ENCODE measurements at places on chromosomes 2 and 18. TPM values are rescaled to one million over a fixed set of nuclear protein-coding genes. Genes with fewer than 3 reads are reported as not detected.

- DNase-seq: no peak
These were observed 18.0 kb downstream of the FZD7 start for GRCh38 chr2:202051499-202052161.

GRCh38 chr2:85793584-85793983, 39.8 kb downstream of the ATOH8 start:
- no peak for DNase-seq

The SLC9A4 gene
- polyA plus RNA-seq: not detected

GRCh38 chr18:54130177-54130576, 94.3 kb downstream of the MBD2 start:
- DNase-seq: no peak

The LYPD1 gene
- polyA plus RNA-seq: not detected

DNA sequence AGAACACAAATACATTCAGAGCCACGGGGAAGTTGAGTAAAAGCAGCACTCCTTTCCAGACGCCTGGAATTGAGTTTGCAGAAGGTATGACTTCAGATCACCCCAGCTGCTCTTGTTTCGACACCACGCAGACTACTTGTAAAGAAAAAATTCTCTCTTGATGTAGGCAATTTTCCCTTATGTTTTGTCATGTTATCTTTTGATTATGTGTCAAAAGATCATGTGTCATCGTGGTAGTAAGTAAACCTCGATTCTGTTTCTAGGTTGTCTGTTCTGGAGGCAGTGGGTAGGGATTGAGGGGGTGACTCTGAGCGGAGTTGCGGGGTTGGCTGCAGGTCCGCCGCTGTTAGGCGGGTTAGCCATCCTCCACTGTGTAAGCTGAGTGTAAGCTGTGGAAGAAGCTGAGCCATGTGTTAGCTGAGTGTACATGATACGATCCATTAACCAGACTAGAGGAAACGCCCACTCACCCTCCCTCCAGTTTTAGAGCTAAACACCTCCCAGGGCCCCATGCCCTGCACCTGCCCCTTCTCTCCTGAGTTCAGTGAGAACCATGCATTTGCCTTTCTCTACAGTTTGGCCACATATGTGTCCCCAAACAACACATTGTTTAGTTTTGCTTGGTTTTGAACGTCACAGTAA, 181.8 kb downstream of the SNTG2 start:
- DNase-seq: no peak

DNA sequence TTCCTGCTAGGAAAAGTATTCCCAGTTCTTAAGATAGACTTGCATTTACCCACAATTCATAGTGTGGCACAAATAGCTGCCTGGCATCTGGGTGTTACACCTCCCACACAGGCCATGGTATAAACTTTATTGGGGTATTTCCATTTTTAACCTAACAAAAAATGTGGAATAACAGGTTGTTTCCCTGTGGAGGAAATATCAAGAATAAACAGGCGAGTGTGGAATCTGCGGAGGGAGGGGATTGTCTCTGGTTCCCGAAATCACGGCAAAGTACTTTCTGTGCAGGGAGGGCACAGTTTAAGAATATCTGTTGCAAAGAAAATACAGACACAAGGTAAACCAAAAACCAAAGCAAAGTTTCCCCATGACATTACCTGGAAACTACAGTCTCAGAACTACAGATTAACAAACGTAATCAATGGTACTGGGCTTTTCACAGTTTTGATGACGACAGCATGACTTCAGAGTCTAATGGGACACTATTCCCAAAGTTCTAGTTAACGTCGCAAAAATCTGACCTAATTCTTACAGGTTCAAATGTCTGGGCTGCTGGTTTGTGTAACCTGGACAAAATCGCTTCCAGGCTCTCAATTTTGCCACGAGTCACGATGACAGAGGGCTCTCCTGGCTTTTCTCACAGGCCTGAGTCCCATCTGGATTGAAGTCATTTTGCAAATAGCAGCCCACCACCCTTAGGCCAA, 1.4 kb downstream of the STARD7 start:
- DNase-seq: no peak

- DNase-seq: no peak
These were observed 19.9 kb downstream of the APCDD1 start for GRCh38 chr18:10474309-10474708.

DNA sequence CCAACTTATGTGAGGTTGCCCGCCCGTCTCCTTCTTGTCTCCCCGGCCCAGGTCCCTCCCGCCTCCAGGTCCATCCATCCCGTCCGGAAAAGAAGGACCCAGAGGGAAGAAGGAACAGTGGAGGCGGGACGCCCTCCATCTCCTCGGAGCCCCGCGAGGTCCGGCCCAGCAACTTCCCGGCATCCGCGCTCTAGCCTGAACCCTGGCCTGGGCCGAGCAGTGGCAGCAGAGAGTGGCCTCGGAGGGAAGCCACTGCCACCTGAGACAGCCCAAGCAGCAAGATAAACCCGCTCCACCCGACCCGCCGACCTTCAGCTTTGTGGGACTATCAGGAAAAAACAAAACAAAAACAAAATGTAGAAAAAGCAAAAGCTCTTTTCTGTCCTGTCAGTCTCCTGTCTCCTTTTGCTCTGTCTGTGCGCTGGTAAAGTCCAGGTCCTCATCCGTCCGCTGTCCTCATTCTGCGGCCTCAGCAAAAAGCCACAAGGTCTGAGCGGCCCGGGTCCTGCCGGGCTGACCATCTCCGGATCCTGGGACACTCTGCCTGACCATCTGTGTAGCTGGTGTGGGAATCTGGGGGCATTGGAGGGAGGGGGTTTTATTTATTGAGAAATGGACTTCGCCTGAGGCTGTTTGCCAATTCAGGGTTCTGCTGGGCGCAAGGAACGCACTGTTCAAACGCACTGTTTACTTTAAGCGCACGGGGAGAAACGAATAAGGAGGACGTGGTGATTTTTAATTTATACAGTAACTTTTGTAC, 3.1 kb downstream of the DLX1 start:
- no peak for DNase-seq

The GREB1 gene
- polyA plus RNA-seq: not detected

GRCh38 chr2:96095116-96095636, 21.2 kb downstream of the ADRA2B start:
- DNase-seq: no peak

The DAPL1 gene
- not detected for polyA plus RNA-seq

The ORMDL1 gene
- polyA plus RNA-seq: 85.1 TPM

DNA sequence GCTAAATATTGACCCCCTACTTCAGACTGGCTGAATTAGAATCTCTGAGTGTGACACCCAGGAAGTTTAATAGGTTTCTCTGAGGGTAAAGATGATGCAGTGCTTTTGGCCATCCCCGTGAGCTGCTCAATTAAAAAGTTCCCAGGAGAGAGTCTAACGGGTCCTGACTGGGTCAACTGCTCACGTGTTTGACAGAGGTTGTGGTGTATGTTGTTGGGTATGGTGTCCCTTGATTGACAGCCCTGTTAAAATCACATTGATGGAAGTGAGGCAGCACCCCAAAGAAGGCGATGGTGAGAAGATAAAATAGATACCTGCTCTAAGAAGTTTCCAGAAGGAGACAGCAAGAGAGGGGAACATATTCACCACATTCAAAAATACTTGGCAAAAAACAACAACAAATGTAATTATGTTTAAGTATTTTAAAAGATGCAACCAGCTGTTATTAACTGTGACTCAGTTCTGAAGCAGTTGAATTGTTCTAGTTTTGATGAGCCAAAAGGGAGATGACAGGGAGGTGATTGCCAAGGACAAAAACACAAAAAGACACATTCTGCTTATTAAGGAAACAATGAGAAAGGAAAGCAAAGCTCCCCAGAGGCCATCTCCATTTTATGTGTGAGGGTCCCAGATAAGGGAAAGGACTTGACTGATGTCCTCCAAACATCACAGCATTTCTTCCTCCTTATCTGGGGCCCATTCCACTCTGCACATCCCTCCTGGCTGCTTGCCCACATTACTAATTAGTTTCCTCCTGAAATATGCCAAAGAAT, 11.5 kb upstream of the GMCL1 start:
- DNase-seq: no peak

The SOCS6 gene
- polyA plus RNA-seq: 0.52 TPM

GRCh38 chr2:176109192-176109901, 2.3 kb downstream of the HOXD11 start:
- no peak for DNase-seq

GRCh38 chr2:133265432-133265949, 302.8 kb downstream of the NCKAP5 start:
- no peak for DNase-seq

DNA sequence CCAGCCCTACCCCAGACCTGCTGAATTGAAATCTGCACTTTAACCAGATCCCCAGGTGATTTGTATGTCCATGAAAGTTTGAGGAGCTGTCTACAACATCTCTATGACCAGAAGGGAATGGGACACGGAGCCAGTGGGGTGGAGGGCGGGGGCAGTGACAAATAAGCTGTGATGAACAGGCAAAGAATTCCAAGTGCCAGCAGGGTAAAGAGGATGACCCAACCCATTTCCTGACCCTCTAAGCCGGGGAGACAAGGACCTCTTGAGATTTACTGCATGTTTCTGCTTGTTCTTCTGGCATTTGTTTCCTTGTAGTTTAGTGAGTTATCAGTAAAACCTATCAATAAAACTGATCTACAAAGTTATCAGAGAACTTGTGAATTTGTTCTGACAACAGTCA, 8.7 kb downstream of the TET3 start:
- DNase-seq: no peak

DNA sequence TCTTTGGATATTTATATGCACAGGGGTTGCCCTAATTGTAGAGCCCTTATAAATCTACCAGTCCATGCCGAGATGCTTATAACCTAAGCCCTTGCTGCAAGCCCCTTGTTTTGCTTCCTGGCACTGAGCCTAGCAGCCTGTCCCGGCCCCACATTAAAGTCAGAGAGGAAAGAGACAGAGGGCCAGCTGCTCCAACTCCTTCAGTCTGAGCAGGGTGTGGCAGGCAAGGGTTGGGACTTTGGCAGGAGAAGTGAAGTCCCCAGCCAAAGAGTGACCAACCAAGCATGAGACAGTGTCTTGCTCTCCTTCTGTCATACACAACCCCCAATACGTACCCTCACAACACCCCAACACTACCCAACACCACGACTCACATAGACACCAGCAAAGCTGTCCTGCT, 54.7 kb upstream of the FZD7 start:
- DNase-seq: no peak

The GPR35 gene
- 1.0 TPM for polyA plus RNA-seq

The MROH2A gene
- polyA plus RNA-seq: not detected

The KCNF1 gene
- polyA plus RNA-seq: not detected

The MC5R gene
- not detected for polyA plus RNA-seq

The ALK gene
- not detected for polyA plus RNA-seq

- no peak for DNase-seq
These were observed 668 bp upstream of the ANKRD12 start for GRCh38 chr18:9135912-9136314.

DNA sequence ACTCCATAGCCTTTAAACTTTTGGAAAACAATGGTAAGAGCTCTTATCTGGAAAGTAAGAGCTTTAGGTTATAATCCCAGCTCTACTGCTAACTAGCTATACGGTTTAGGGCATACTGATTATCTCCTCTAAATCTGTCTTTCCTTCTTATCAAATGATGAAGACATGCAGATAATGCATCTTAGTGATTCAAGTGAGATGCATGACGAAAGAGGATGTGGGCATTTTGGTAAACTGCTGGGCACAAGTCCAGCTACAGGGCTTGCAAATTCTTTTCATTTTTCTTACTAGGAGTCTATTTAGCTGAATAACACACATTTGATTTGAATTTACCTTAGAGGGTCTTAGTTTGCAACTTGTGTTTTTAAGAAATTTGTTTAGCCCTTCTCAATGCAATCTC, 1604.8 kb upstream of the ZEB2 start:
- DNase-seq: no peak

The SERPINB7 gene
- not detected for polyA plus RNA-seq

GRCh38 chr2:20469595-20469994, 22.7 kb downstream of the RHOB start:
- no peak for DNase-seq

- DNase-seq: no peak
These were observed 45.6 kb downstream of the PDE1A start for GRCh38 chr2:182381225-182381624.

The TRIM43 gene
- not detected for polyA plus RNA-seq

- no peak for DNase-seq
These were observed 238.7 kb downstream of the SH3RF3 start for GRCh38 chr2:109367683-109368082.

The GPR55 gene
- 1.5 TPM for polyA plus RNA-seq

GRCh38 chr2:46351750-46352138, 54.5 kb downstream of the EPAS1 start:
- DNase-seq: peak; percentile 82

DNA sequence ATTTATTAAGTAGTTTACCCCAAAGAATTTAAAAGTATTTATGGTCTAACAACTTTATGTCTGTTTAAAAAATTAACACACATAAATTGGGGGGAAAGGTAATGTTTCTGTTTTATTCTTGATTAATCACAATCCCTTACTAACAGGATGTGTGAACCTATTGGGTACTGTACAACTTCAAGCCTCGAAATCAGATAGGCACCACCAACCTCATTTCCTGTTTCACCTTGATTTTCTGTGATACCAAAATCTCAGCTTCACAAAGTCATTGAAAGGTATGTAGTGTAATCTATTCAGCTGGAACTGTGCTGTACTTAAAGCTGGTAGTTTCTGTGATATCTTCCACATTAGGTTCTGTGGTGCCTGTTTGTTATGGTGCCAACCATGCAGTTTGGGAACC, 4.0 kb downstream of the RNMT start:
- DNase-seq: peak; percentile 32

The TOGARAM2 gene
- 0.58 TPM for polyA plus RNA-seq

- no peak for DNase-seq
These were observed 58.8 kb upstream of the SIX2 start for GRCh38 chr2:45067859-45068570.

DNA sequence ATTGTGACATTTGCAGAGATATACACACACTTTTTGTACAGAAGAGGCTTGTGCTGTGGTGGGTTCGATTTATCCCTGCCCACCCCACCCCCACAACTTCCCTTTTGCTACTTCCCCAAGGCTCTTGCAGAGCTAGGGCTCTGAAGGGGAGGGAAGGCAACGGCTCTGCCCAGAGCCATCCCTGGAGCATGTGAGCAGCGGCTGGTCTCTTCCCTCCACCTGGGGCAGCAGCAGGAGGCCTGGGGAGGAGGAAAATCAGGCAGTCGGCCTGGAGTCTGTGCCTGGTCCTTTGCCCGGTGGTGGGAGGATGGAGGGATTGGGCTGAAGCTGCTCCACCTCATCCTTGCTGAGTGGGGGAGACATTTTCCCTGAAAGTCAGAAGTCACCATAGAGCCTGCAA, 40.0 kb downstream of the STEAP3 start:
- DNase-seq: no peak

- DNase-seq: no peak
These were observed 74.4 kb downstream of the ANKRD12 start for GRCh38 chr18:9210966-9211365.

DNA sequence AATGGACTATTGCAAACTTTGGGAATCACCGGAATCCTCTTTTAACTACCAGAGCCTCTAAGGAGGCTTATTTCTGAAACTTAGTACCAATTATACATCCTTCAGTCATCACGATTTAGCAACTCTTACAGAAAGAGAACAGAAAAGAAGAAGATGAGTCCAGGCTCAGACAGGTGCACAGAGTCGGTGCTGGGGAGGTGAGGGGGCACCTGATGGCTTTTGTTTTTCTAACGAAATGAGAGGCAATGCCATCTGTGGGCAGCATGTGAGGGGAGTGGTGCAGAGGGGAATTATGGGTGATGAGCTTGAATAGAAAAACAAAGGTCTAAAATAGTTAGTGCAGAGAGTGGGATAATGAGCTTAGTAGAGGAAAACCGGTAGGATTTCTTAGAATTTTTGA, 522.6 kb downstream of the CMPK2 start:
- no peak for DNase-seq

The DHX57 gene
- polyA plus RNA-seq: 8.8 TPM

GRCh38 chr2:146003337-146003736, 1483.4 kb upstream of the ZEB2 start:
- DNase-seq: no peak

GRCh38 chr2:156797832-156798231, 361.7 kb downstream of the GPD2 start:
- no peak for DNase-seq

Measured in naive thymus-derived CD4-positive, alpha-beta T cell (primary cell).